ENCODE measurements at places on chromosomes 7 and 10. TPM values are rescaled to one million over a fixed set of nuclear protein-coding genes. Genes with fewer than 3 reads are reported as not detected.
A peak's percentile ranks its signal among the peaks of the same experiment; 100 is the strongest.

DNA sequence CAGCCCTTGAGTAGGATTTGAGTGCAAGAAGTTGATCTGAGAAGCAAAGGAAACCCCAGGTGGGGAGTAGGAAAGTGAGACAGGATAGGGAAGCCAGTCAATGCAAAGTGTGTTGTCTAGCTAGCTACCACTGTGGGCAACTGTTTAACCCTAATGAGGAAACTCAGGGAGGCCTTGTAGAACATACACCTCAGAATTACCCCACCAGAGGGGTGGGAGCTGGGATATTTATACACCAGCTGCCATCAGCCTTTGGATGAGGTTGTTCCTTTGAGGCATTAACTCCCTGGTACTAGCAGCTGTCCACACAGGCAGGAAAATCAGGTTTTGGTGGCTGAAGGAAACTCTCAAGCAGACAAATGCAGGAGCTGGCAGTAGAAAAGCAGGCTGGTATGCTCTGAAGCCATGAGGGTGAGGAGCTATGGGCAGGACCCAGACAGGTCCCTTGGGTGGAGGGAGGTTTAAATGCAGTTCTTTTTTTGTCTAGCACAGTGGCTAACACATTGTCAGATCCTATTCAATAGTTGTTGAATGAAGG lies 60.1 kb upstream of the ARID5B start:
- no peak for DNase-seq

- DNase-seq: no peak
Measured at GRCh38 chr10:73338801-73339368, 19.8 kb downstream of the CFAP70 start.

The ANKRD2 gene
- 0.18 TPM for total RNA-seq

The FAM3C gene
- total RNA-seq: 57.6 TPM

DNA sequence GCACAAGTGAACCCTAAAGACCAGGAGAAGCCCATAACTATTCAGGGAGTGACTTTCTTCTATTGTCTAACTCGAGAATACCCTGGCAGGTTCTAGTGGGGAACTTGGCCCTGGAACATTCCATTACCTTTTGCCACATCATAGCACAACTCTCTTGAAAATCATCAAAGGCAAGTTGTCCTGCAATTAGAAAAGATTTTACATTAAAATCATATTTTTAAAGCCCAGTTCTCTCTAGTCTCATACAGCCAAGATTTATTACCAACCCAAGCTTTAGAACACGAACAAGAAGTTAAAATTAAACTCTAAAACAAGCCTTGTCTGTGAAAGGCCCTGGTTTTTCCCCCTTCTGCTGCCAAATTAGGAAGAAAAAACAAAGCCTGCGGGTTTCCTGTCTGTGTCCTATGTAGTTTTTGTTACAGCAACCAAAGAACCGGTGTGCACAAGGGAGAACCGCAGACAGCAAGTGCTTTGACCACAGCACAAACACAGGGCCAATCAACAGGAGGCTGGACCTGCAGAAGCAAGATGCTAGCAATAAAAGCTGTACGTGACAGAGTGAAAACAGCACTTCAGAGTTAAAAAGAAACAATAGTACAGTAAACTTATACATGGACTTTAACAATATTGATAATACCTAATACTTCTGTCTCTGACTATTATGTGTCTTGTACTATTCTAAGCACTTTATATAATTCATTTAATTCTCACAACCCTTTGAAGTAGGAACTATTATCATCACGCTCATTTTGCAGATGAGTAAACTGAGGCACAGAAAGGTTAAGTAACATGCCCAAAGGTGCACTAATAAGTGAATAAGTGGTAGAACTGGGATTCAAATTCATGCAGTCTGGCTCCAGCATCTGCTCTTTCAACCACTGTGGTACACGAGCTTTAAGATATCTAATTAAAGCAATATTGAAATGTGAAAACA lies 65.8 kb downstream of the STK17A start:
- DNase-seq: peak; percentile 70

DNA sequence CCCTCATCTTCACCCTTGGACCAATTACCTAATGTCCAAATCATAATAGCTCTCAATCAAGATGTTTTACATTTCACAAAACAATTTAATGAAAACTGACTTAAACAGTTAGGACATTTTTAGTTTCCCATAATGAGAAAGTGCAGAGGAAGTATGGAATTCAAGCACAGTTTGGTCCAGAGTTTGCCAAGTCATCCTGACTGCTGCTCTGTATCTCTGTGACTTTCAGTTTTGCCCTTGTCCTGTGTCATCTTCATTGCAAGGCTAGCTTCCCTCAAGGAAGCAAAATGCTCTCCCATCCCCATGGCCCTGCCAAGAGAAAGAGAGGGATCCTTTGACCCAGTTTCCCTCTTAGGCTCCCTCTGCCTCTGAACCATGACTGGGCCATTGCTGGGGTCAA lies 7.9 kb upstream of the PLEKHS1 start:
- DNase-seq: no peak

DNA sequence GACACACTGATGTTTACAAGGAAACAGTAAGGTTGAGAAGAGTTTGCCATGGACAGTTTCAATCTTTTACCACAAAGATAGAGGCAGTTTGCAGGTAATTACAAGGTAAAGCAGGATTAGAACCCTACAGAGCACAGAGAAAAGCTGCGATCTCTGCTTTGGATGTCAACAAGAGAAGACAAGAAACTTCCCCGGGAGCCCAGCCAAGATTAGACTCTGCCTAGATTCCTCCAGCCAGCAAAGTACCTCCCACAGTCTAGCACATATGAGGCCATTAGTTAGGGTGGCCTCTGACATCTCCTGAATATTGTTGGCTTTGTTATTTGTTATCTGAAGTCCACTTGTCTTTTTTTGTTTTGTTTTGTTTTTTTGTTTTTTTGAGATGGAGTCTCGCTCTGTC lies 178.1 kb downstream of the CALN1 start:
- no peak for DNase-seq

GRCh38 chr7:106618480-106618879 lies 42.5 kb downstream of the CCDC71L start:
- DNase-seq: no peak

The CCL24 gene
- not detected for total RNA-seq

- no peak for DNase-seq
Measured at GRCh38 chr10:44358080-44358771, 26.7 kb downstream of the CXCL12 start.

DNA sequence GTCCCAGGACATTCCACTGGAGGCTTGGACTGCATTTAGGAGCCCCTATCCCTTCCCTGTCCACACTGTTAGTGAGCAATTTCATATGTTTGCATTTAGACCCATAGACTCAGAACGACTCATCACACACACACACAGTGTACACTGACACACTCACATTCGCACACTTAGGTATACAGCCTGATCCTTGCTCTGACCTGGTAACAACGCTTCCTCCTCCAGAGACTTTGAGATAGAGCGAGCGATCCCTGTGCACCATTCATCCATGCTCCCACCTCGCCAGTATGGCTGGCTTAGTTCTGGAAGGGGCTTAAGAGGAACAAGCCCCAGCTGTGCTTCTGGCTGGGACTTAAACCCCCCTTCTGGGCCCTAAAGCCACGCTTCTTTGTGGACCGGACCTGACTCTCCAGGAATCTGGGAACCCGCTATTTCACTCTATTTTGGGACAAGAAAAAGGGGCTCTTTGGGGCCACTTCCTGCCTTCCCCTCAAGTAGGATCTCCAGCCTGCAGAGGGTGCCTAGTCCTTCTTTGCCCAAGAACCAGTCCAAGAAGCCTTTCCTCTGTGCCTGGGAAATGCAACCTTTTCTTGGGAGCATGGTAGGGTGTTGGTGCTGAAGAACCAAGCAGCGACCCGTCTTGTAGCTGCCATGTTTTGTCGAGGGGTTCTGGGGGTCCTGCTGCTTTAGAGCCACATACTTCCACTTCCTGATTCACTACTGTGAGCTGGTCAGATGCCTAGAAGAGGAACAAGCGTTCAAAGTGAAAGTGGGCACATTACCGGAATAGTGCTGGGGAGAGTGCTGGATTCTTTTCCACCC lies 1.1 kb upstream of the HOXA13 start:
- DNase-seq: no peak

- DNase-seq: no peak
Measured at GRCh38 chr10:77492368-77492994, 145.1 kb downstream of the KCNMA1 start.

The NEBL gene
- total RNA-seq: 0.30 TPM

- DNase-seq: no peak
Measured at GRCh38 chr7:107890493-107890961, 456 bp upstream of the DLD start.

The LIPF gene
- not detected for total RNA-seq

GRCh38 chr10:91569522-91569921 lies 63.3 kb downstream of the PPP1R3C start:
- DNase-seq: no peak

DNA sequence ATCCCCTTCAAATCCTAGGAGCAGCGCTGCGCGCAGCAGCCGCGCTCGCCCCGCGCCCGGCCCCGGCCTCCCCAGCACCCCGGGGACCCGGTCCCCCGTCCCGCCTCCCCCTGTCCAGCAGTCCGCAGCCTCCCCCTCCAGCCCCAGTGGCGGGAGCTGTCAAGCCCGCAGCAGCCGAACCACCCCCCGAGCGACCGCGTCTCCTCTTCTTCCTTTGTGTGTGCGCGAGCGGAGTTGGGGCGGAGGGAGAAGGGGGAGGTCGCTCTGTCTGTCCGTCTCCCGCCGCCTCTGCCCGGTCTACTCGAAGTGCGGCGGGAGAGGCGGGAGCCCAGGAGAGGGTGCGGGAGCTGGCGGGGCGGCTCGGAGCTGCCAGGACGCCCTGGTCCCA lies 375 bp upstream of the CHN2 start:
- DNase-seq: no peak

DNA sequence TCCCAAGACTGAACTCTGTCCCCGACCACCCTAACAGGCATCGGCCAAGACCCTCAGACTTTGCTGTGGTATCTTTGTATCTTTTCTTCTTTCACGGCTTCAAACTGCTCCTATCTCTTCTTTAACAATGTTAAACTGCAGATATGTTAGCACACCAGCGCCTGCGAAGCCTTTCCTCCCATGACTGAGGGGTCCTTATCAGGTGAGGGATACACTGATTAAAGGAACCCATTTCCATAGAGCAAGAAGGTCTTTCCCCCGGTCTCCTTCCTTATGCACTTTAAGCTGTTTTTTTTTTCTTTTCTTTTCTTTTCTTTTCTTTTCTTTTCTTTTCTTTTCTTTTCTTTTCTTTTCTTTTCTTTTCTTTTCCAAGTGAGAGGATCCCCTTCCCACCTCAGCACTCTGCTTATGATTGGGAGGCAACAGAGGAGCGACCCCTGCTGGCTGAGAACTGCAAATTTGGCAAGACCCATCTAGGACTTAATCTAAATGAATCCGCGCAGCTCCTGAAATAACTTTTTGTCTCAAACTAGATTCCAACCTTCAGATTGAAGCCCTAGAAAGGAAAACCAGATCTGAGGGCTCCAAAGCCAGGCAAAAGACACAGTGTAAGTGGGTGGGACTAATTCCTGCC lies 109.9 kb downstream of the ITGB8 start:
- no peak for DNase-seq

DNA sequence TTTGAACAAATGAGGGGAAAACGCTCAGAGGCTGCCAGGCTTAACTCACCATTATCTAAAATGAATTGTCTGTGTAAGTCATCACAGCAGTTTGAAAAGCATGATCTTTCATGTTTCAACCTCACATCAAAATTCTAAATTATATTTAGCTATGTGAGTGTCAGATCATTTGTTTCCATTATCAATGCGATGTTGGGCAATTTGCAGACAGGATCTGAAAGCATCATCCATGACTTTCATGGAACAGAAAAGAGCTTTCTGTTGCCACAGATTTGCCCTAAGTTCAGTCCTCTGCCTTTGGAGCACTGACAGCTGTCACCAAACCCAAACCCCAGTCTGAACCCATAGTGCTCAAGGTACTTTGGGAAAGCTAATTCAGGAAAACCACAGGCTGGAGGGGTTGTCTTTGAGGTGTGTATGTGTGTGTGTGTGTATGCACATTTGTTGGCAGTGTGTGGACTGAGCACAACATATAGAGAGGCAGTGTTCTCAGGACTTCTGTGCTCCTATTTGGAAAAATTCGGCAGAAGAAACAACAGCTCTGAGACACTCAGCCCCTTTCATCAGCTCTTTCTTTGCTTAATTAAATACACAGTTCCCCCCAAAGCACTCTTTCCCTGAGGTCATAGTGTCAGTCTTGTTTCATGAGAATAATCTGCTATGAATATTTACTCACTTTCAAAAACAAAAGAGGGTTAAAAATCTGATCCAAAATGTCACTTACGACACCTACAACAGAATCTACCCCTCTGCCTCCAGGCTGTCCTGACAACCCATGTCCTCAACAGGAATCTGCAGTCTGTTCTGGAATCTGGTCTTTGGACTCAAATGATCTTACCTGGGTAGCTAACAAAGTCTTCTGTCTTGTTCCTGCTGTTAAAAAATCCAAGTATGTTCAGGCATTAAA lies 188.5 kb upstream of the KLF14 start:
- DNase-seq: no peak

The H2BK1 gene
- not detected for total RNA-seq

DNA sequence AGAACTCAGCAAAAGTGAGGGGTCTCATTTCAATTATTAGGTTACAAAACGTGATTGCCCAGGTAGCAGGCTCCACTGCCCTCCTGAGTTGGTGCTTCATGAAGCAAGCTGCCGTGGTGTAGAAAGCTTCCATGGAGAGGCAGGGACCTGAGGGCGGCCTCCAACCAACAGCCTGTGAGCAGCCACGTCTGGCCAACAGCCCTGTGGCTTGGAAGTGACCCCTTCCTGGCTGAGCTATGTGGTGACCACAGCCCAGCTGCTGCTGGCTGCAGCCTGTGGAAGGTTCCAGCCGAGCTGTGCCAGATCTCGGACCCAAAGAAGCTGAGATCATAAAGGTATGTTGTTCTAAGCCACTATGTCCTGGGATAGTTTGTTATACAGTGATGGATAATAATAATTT lies 122.5 kb upstream of the KLF6 start:
- DNase-seq: no peak

GRCh38 chr10:43000651-43001426 lies 76.0 kb upstream of the RET start:
- no peak for DNase-seq

The HHEX gene
- 0.46 TPM for total RNA-seq

The DPY19L1 gene
- 25.4 TPM for total RNA-seq

DNA sequence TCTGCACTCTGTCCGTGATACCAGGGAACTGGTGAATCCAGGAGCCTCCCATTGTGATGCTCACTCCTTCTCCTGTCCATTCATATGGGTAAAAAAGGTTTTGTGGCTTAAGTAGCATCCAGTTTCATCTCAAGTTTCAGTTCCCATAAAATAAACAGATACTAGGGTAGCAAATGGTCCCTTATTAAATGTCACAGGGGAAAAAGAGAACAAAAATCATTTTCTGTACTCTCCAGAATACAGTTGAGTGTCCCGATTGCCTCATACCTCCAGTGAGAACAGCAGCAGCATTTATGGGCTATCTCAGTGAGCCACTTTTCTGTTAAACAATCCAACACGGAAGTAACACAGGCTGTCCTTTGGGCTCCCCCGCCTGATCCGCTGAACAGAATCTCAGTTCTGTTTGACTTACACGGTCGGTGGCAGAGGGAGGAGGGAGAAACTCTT lies 179.6 kb downstream of the CELF2 start:
- DNase-seq: no peak

The PPP1R9A gene
- total RNA-seq: not detected

The TRIM50 gene
- total RNA-seq: not detected
